Stimulated activated CD8-positive, alpha-beta memory T cell treated with anti-CD3 and anti-CD28 coated beads, Interleukin-2, amount 100 ng/mL, for 48 hours (primary cell): ENCODE measurements at places on chromosomes 3 and 15.

- DNase-seq, result no peak
Measured at GRCh38 chr3:48024401-48024800, 8.2 kb upstream of the MAP4 start.

DNA sequence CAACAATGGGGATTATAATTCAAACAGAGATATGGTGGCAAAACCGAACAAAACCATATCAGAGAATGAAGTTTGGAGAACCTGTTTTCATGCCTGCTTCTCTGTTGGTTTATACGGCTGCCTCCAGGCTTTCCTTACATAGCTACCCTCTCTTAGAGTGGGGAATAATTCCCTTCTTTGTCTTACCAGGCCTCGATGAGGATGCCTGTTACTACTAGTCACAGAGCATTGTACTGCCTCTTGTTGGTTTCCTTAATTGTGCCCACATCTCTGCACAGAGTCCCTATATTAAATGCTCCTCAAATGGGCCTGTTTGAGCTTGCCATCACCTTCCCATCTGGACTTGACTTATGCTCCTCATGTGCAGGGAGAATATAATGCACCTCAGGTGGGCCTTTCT lies 92.9 kb downstream of the NCEH1 start:
- DNase-seq, result no peak

- DNase-seq, result no peak
Measured at GRCh38 chr3:169146179-169146665, 517.3 kb downstream of the MECOM start.

GRCh38 chr3:125374501-125374995 lies 577 bp downstream of the ZNF148 start:
- peak; percentile 14 for DNase-seq

- DNase-seq, result no peak
Measured at GRCh38 chr3:8097690-8098089, 403.9 kb upstream of the LMCD1 start.

DNA sequence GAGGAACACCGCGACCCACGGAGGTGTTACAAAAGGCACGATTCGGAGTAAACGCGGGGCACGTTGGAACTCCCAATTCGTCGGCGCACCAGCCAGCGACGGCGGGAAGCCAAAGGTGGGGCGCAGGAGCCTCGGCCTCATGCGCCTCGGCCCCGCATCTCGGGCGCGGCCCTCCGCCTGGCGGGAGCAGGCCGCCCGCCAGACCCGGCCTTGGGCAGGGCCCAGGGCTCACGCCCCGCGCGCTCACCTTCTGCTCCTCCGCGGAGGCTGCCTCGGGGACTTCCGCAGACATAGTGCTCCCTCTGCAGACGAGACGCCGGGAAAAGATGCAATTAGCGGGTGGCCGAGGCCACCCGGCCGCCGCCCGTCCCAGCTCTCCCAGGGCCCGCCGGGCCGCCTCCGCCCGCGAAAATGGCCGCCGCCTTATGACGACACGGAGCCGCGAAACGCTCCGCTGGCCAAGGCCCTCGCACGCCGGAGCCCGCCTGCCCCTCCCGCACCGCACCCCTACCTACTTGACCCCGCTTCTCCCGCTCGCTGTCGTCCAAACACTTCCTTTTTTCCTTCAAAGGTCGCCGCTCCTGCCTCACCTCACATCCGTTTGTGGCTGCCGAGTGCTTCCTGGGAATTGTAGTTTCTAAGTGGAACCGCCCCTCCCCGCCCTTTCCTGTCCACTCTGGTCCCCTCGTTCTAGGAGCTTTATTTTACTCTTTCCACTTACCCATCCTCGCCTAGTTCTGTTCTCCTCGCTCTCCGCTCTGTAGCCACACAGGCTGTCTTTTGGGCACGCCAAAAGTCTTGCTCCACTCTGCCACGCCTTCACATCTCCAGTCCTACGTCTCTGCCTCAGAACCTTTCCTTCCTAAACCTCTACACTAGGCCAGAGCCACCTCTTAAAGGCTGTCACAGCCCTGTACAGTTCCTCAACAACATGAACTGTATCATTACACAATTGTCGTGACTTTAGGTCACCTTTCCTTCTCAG lies at the start of gene ARPP19:
ARPP19 (minus strand) TSS at position 430 of the 985 bp plus-strand sequence; CDS start at position 292, 138 bp downstream.
- peak; percentile 72 for DNase-seq

- no peak for DNase-seq
Measured at GRCh38 chr3:129398803-129399144, 29.7 kb downstream of the EFCAB12 start.

DNA sequence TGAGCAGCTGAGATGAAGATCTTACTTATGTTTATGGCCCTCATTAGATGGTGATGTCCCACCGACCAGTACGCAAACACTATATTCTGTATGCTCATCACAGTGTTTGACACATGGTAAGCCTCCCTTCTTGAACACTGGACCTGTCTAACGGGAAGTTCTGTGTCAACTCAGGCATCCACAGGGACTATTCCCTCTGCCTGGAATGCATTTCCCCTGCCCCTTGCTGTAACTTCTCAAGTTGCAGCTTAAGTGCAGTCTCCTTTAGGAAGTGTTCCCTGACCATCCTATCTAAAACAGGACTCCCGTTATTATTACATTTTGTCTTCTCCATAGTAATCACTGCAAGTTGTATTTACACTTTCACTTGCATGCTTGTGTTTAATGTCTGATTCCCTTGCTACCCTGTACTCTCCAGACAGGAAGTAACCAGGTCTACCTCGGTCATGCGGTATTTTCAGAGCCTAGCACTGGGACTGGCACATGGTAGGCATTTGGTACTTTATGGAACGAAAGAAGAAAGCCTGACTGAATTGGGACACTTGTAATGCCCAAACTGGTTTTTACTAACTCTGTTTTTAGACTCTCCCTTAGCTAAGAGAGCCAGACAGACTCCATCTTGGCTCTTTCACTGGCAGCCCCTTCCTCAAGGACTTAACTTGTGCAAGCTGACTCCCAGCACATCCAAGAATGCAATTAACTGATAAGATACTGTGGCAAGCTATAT lies 8.7 kb downstream of the DET1 start:
- no peak for DNase-seq

DNA sequence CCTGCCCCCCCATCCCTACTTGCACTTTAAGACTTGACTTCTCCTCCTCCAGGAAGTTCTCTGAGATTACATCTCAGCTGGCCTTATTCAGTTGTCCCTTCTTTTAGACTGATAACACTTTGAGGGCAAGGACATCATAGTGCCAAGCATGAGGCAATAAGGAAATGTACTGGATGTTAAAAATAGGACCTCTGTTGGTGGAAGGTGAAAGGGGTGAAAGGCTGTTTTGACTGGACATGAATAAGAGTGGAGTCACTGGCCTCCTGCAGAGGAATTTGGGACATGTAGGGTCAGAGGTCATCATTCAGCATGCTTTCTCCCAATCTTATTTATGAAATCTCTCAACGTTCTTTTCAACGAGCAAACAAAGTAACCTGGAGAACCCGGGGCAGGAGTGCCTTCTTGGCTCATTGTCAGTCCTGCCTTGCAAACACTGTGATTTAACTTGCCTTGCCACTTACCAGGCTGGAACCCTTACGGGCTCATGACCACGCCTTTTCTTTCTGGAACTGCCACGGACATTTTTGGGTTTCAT lies 38.6 kb downstream of the TRIM71 start:
- DNase-seq, result no peak

DNA sequence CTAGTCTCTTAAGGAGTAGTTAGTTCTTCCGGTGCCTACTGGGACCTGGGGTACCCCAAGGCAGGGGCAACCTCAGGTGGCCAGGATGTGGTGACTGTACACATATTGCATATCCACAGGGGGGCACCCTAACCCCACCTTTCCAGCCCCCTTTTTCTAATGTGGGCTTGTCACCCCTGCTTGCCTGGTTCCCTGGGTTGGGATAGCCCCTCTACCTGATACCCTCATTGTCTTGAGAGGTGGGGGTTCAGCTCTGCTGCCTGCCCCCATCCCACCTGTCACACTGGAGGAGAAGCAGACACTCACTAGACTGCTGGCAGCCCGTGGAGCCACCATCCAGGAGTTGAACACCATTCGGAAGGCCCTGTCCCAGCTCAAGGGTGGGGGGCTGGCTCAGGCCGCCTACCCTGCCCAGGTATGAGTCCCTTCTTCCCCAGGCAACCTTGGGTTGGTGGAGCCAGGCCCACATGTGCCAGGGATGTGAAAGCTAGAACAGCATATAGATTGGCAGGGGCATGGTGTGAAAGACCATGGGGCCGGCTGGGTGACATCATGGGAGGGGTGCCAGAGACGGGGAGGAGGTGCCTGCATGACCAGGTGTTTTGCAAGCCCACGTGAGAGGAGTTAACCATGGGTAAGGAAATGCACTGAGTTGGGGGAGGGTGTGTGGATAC lies 4.0 kb downstream of the GLYCTK start:
- peak; percentile 13 for DNase-seq

GRCh38 chr15:27899583-27900285 lies 199.4 kb downstream of the OCA2 start:
- DNase-seq, result no peak

GRCh38 chr15:88702983-88703382 lies 64.2 kb downstream of the ISG20 start:
- no peak for DNase-seq

DNA sequence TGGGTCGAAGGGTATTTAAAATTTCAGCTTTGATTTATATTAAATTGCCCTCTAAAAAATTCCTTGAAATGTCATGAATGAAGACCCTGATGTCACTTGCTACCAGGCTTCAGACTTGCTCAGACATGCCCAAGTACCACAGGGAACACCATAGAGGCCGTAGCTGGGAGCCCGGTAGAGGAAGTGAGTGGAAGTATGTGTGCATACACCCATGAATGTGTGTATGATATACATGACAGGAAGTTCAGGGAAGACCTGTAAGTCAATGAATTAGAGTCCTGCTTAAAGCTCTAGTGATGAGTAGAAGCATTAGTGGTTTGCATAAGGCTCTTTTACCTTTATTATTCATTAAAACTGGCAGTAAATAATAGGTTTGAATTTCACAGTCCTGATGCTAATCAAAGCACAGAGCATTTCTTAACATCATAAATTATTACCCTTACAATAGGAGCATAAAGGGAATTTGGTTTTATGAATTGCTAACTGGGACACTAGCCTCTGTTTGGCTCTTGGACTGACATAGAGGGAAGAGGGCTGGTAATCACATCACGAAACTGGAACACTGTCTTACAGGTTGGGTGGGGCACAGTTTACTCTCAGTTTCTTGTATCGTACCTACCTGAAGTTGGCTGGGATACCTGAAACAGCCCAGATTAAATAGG lies 144.4 kb downstream of the CHST2 start:
- no peak for DNase-seq

GRCh38 chr15:85282504-85283115 lies 97.8 kb upstream of the AKAP13 start:
- DNase-seq, result no peak

DNA sequence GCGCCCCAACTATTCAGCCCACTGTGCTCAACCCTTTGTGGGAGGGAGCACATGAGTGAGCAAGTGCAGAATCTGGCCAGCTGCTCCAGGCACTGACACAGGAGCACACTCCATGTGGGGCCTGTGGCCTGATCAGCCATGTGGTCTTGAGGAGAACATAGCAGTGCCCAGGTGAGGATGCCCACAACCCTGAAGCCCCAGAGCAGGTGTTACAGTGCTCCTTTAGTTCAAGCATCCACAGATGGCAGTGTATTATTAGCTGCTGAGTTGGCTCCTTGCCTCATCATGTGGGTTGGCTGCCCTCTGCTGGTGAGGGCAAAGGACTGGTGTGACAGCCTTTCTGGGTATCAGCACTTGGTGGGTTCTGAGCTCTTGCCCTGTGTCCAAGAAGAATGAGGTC lies 1588.2 kb downstream of the SI start:
- DNase-seq, result no peak

GRCh38 chr3:13829311-13829710 lies 50.6 kb downstream of the WNT7A start:
- DNase-seq, result no peak

- DNase-seq, result no peak
Measured at GRCh38 chr3:12342151-12342550, 53.3 kb downstream of the PPARG start.

GRCh38 chr15:36330598-36330997 lies 248.8 kb upstream of the CDIN1 start:
- DNase-seq, result no peak

- no peak for DNase-seq
Measured at GRCh38 chr15:40034186-40034946, 4.6 kb downstream of the SRP14 start.

DNA sequence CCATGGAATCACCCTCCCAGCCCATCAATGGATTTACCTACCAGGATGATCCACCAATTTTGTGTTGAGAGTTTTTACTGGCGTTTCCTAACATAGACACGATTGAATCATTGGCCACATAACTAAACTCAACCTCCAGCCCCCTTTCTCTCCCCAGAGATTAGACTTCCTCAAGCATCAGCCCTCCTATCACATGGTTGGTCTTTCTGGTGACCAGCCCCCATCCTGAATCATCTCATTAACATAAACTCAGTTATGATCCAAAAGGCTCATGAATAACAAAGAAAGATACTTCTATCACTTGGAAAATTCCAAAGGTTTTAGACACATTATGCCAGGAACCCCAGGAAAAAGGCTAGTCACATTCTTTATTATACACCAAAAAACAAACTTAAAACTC lies 21.2 kb downstream of the PRKAR2A start:
- no peak for DNase-seq

DNA sequence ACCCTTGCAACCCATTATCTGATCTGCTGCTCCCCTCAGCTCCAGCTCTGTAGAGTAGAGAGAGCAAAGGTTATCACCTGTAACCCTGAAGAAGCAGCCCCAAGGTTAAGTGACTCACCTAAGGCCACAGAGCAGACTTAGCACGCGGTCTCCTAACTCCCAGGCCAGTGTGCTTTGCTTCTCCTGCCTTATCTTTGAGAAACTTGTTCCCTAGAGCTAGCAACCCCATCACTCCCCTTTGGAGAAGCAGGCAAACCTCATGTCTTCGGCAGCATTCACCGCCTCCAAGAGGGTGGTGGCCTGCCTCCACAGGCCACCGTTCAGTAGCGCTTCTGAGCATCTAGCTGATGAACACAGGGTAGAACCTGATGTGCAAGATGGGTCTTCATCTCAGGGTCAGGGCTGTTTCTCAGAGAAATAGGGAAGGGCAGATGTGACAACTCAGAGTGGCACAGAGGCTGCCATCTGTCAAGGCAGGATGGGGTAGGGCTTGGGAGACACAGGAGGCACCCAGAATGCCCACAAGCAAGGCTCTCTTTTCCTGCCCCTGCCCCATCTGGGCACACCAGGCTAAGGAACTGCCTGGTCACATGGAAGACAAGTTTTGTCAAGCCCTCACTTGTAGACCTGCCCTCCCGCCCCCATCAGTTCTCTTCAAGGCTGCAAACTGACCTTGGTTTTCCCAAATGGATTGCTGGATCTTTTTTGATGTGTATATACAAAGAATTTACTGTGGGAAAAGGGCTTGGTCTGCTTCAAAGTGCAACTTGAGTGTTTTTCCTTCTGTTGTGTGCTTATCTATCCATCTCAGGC lies 34.9 kb upstream of the CLK3 start:
- DNase-seq, result no peak

GRCh38 chr3:126360046-126360713 lies 3.0 kb upstream of the KLF15 start:
- DNase-seq, result no peak
